ENCODE measurements at places on chromosomes 3 and 15.

DNA sequence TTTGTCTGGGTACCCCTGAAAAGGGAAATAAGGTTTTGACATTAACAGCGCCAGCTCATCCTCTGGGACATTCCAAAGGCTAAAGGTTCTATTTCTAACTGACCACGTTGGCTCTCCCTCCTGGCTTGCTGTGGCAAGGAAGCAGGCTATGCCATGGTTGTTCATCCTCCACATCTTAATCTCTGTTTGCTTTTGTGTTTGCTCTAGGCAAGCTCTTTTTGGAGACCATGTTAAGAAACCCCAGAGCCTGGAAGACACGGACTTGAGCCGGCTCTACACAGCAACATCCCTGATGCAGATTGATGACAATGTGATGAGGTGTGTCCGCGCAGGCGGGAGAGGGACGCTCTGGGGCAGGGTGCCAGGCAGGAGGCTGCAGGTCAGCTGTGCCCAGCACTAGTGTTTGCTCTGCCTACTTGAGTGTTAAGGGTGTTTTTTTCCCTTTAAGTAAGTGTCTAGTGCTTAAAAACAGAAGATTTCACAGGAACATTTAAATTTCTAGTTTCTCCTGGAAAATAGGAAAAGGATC is 33.3 kb downstream of the RLBP1 start:
- no peak for DNase-seq

DNA sequence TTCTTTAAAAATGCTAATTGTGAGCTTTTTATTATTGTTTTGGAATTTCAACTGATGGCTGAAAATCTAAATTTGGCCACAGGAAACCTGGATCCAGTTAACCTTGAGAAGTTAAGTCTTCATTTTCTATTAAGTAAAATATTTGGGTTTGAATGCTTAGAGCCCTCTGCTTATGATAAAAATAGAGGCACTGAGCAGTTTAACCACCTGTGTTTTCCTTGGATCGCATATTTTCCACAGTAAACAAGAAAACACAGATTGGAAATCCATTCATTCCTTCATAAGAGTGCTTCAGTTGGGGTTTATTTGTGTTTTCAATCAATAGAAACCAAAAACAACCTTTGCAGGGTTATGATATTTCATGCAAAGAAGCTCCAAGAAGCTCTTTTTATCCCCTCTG is 77.2 kb upstream of the HES1 start:
- DNase-seq, result no peak

GRCh38 chr15:48546296-48546695 is 99.2 kb downstream of the FBN1 start:
- no peak for DNase-seq

DNA sequence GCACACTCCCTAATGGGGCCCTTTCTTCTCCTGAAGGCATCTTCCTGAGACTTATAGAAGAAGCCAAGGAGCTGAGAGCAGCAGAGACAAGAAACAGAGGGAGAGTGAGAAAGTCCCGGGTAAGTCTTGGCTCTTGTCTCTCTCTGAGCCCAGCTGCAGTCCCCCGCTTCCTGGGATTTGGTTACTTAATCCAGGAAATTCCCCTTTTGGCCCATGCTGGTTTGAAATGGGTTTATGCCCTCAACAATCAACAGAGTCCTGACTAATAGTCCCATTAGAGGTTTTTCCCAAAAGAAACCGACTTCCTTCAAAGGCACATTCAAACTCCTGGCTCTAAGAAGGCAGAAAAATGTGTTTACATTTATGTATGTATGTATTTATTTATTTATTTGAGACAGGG is 22.0 kb downstream of the TMEM158 start:
- peak; percentile 53 for DNase-seq

GRCh38 chr3:5758699-5759098 is 571.2 kb downstream of the EDEM1 start:
- no peak for DNase-seq

- no peak for DNase-seq
Measured at GRCh38 chr3:71317749-71318457, 265.6 kb downstream of the FOXP1 start.

DNA sequence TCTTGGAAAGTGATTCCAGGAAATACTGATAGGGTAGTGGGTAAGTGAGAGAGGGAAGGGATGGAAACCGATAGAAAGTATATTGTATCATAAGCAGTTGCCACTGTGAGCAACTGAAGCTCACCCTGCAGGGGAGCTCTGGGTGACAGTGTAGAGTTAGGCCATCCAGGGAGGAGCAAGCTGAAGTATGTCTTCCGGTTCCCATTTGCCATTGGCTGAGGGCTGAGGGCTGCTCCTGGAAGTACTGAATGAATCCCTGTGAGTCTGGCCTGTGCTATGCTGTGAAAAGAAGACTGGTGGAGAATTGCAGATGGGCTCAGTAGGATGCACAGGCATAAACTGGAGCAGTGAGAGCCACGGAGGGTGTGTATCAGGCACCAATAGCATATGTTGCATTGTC is 348.3 kb downstream of the MFSD1 start:
- no peak for DNase-seq

GRCh38 chr3:188268336-188268735 is 114.4 kb downstream of the LPP start:
- no peak for DNase-seq

- no peak for DNase-seq
Measured at GRCh38 chr15:81073801-81074200, 60.3 kb upstream of the CFAP161 start.

GRCh38 chr3:197378985-197379718 is 80.7 kb upstream of the DLG1 start:
- peak; percentile 17 for DNase-seq

DNA sequence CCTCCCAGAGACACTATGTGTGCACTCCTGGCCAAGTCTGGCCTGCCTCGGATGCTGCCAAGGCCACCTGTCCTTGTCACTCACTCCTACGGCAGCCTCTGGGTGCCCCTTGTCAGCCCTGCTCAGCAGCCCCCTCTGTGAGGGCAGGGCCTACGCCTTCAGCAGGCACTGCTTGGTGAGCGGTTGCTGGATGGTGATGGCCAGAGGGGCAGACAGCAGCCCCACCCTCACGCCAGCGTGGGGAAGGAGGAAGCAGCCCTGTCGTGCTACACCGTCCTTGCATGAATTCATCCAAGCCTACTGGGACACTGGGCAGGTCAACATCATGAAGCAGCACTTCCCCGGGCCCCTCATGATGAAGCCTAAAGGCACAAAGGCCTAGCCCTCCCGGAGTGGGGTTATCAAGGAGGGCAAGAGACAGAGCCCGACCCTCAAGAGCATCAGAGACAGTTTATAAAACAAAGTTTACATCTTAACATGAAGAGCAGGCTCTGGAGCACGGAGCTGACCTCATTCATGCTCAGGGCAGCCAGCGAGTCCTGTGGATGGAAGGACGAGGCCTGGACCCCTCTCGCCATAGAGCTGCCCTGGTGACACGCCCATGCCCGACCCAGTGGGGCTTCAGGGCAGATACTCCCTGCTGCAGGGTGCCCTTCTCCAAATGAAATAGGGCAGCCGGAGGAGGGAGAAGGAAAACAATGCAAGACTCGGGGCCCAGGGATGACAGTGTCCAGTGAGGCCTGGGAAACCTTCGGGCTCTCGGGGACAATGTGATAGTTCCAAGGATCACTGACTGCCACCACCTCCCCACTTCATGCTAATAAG is 25.3 kb downstream of the CHDH start:
- no peak for DNase-seq

DNA sequence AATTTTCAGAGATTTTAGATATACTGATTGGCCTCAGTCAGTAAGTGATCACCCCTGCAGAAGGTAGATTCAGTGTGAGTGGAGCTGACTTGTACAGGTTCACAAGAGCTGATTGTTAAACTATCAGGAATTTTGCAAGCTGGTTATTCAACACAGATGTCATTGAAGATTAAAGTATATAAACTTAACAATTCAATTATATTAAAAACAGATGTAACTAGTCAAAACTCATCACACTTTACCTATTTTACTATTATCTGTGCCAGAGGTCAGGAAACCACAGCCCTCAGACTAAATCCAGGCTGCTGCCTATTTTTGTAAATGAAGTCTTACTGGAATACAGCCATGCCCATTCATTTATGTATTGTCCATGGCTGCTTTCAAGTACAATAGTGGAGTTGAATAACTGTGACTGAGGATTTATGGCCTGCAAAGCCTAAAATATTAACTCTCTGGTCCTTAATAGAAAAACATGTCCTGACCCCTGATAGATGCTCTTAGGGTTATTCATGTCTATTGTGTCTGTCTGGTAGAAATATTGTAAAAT is 429.3 kb upstream of the PDZRN3 start:
- DNase-seq, result no peak

GRCh38 chr15:85730001-85730820 is 64.5 kb downstream of the KLHL25 start:
- peak; percentile 73 for DNase-seq

DNA sequence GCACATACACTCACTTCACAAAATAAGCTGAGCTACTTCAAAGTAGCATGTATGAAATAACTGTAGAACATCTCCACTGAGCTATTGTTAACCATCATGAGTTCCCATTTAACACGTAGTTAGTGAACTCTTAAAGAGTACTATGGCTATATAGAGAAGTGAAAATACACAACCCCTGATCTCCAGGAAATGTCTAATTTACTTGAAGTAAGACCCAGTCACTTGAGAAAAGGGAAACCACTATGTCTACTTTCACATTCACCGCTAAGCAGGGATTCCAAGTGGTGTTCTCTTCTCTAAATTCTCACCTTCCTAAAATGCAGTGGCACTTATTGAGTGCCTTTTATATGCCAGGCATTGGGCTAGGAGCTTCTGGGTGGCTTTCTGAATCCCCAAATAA is 35.0 kb upstream of the COLQ start:
- peak; percentile 95 for DNase-seq

GRCh38 chr3:47008234-47008796 is 28.8 kb downstream of the NBEAL2 start:
- no peak for DNase-seq

GRCh38 chr3:169813757-169814517 is 1.2 kb upstream of the LRRC34 start:
- DNase-seq, result peak; percentile 57

DNA sequence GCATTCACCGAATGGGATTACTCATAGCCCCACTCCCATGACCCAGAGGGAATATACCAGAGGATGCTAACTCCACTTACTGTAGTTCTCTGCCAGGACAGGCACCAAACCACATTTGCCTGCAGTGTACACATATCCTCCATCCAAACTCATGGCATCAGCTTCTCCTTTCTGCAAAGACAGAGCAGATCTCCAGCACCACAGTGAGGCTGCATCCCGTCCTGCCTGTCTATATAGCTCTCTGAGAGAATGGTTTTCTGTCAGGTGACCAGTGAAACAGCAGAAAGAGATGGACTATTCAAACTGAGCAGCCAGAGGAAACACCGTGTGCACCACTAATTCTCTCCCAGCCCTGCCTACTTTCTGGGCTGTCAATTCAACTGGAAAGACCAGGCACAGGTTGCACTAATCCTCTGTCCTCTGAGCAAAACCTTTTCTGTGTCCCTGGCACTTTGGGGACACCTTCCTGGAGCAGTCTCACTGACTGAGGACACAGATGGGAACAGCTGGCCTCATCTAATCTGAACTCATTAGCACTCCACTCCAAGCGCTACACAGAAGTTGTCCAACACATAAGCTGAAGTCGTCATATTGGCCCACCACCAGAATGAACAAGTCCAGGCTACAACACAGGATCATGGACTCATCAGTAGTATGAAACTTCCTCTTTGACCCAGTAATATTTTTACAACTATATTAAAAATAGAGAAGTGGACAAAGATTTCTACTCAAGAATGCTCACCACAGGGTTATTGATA is 17.3 kb downstream of the LTF start:
- DNase-seq, result peak; percentile 65

DNA sequence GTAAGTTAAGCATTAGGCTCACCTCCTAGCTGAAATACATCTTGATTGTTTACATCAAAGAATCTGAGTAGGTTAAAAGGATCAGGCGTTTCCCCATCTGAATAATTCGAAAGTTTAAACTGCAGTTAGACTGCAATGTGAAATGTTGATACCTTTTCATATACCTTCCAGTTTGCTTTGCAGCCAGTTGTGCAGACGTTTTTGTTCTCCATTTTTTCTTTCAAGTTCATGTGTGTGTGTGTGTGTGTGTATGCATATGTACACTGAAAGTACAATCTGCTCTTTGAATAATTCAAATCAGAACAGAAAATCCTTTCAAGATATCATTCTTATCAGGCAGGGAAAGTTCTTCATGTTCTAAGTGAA is 2.9 kb downstream of the ITPR1 start:
- DNase-seq, result no peak

DNA sequence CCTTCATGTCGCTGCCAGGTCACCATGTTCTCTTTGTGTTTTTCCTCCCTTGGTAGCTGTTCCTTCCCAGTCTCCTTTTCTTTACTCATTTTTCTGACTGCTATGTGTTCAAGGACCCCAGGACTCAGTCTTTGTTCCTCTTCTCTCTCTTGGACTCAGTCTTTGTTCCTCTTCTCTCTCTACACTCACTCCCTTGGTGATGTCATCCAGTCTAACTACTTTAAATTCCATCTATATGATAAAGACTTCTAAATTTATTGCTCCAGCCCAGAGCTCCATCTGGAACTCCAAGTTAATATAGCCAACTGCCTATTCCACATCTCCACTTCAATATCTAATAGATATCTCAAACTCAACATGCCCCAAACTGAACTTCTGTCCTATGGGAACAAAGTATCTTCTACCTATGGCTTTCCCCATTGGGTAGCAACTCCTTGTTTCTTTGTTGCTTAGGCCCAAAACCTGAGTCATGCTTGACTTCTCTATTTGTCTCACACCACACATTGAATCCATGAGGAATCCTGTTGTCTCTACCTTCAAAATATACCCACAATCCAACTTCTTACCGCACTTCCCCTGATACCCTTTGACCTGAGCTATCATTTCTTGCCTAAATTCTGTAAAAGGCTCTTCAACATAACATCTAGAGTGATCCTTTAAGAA is 4.9 kb upstream of the DYNC1LI1 start:
- DNase-seq, result peak; percentile 81

DNA sequence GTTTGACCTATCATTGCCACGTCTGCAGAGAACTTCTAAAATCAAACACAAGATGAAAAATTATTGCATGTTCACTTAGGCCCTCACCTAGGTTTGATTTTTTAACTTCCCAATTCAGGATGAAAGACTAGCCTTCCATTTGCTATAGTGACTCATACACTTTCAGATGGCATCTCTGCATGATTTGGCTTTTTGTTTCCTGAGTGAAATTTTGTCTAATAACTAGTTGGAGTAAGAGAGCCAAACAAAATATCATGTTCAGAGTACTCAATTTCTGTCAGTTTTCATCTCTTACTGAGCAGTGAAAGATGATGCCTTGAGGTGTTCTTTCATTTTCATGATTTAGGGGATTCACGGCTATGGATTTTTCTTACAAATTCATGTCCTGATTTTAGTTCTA is 122.9 kb downstream of the NSUN3 start:
- DNase-seq, result peak; percentile 1

DNA sequence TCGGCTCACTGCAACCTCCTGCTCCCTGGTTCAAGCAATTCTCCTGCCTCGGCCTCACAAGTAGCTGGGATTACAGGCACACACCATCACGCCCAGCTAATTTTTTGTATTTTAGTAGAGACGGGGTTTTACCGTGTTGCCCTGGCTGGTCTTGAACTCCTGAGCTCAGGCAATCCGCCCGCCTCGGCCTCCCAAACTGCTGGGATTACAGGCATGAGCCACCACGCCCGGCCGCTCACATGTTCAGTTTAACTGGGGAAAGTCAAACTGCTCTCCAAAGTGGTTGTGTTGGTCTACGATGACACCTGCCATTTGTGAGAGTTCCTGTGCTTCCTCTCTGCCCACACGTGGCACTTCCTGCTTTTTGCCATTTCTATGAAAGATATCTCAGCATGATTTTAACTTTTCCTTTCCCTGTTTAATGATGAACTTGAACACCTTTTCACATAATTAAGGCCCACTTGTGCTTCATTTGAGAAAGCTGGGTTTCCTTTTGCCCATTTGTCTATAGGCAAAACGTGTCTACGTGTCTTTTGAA is 877 bp upstream of the GP5 start:
- no peak for DNase-seq
